Esophagus mucosa (tissue), 1 donor: ENCODE measurements at places on chromosomes 4 and X.

- ATAC-seq, result peak; percentile 10
Observed at GRCh38 chr4:336099-336892, 1.3 kb upstream of the ZNF141 start.

GRCh38 chr4:11505221-11505971, 76.7 kb upstream of the HS3ST1 start:
- peak; percentile 99 for ATAC-seq

- ATAC-seq, result no peak
Observed at GRCh38 chr4:89640620-89641366, 196.2 kb downstream of the SNCA start.

DNA sequence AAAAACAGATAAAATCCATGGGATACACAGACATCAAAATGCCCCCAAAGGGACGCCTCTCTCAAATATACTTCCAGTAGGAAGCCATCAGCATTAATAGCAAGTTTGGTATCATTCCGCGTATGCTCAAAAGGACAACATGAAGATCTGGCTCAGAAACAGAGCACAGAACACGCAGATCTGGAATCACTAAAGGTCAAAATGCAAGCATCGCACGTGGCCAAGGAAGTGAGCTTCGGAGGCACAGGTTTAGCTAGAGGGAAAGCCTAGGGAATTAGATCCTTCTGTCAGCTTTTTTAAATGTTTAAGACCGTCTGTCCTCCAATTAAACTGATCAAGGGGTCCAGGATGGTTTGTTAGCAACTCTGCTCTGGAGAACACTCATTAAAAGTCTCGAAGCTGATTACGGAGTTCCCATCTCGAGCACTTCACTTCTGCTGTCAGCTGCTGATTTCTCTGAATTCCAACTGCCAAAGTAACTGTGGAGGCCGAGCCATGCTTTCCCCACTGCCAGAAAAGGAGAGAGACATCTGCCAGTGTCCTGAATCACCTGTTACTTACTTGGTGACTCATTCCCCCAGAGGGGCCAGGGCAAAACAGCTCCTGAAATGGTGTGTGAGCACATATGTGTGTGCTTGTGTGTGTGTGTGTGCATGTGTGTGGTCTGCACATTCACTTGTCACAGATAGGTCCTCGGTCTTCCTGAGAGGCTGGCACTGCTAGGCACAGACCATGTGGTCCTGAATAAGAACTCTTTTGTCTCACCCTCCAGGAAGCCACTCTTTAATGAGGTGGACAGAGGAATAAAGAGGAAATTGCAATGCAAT, 177.7 kb upstream of the PPARGC1A start:
- peak; percentile 42 for ATAC-seq

- no peak for ATAC-seq
Observed at GRCh38 chrX:13654116-13654515, 1.2 kb downstream of the TCEANC start.

DNA sequence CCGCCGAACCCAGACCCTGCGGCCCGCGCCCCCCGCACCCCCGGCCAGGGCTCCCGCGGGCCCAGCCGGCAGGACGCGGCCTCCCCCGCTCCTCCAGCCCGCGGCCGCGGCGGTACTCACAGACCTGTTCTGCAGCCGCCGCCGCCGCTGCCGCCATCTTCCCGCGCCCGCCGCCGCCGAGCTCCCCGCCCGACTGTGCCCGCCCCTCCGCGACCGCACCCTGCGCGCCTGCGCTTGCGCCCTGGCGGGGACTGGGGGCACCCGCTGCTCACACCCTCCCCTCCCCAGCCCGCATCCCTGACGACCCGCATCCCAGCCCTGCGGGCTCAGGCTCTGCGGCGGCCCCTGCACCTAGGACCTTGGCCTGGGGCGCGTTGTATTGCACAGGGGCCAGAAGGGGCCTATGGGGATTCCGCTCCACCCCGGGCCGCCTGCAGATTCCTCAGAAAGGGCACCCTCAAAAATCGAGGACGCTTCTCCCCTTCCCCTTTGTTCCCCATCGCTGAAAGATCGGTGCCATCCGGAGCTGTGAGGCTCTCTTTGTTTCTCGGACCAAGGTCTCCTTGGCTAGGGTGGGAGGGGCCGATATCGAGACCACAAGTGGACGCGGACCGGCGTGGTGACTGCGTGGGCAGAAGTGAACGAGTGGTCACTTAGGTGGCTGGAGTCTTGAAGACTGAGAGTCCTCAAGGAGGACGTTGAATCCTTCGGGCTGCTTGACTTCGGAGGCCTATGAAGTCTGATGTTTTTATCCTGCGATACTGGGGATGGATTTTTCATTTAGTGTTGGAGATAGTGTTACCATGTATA, at the start of gene SGCB:
SGCB (minus strand) TSS at position 197 of the 810 bp plus-strand sequence; CDS start at position 157, 40 bp downstream.
- ATAC-seq, result peak; percentile 85

DNA sequence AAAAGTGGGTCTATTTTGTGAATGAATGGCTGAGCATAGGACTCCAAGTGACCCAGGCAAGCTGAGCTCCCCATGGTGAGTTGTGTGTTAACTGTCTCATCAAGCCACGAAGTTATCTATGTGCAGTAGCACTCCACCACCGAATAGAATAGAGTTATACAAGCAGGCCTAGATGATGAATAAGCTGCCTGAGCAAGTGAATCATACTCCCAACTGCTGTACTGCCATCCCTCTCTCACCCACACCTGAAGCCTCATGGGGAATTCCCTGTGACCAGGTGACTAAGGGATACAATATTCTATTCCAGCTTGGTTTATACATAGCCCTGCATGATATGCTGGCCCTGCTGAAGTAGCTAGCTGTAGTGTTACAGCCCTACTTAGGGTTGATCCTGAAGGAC, 38.7 kb downstream of the KDM5C start:
- ATAC-seq, result peak; percentile 93

GRCh38 chr4:34193451-34194154, 2050.7 kb downstream of the ARAP2 start:
- no peak for ATAC-seq

- ATAC-seq, result no peak
Observed at GRCh38 chr4:10416441-10416840, 40.8 kb downstream of the ZNF518B start.

DNA sequence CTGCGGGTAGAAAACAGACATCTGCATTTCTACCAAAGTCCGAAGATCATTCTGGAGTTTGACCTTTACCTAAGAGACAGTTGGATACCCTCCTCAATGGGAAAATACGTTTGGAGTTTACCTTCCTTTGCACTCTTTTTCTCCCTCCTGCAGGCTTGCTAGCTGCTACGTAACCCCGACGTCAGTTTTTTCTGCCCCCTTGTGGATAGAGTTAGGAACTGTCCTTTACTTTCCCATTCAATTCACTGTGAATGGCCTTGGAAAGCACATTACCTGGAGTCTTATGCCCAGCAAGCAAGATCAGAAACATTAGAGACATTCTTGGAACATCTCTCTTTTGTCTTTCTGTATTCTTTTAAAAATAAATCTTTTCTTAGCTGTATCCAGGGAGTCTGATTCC, 250.7 kb downstream of the NAP1L3 start:
- peak; percentile 56 for ATAC-seq

DNA sequence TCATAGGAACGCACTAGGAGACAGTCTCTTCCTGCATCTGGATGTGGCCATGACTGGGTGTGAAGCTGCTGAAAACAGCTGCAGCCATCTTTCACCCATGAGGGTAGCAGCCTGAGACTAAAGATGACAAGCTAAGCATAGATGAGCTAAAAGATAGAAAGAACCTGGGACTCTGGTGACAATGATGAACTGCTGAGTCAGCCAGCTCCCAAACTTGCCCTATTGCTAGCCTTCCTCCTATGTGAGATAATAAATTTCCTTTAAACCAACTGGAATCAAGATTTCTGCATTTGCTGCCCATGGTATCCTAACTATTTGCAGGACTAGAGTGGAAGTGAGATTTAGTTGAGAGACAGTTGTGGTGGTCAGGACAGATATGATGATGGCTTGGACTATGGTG, 21.0 kb upstream of the PI4K2B start:
- ATAC-seq, result no peak

- ATAC-seq, result no peak
Observed at GRCh38 chr4:38119668-38120385, 159.6 kb downstream of the PTTG2 start.

DNA sequence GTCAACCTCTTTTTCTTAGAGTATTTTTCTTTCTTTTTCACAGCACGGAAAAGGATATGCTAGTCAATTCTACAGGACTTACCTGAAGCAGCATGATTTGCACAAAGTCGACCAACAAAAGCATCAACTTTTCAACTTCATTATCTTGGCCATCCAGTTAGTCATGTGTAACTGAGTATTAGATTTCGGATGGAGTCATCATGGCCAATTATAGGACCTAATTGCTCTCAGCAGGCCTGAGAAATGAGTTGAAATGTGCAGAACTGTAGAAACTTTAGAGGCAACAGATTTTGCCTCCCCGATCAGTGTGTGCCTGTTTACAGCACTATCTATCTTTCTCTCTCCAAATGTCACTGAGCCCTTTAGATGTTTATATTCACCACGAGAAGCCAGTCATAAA, 41.0 kb downstream of the PCDH10 start:
- ATAC-seq, result no peak

DNA sequence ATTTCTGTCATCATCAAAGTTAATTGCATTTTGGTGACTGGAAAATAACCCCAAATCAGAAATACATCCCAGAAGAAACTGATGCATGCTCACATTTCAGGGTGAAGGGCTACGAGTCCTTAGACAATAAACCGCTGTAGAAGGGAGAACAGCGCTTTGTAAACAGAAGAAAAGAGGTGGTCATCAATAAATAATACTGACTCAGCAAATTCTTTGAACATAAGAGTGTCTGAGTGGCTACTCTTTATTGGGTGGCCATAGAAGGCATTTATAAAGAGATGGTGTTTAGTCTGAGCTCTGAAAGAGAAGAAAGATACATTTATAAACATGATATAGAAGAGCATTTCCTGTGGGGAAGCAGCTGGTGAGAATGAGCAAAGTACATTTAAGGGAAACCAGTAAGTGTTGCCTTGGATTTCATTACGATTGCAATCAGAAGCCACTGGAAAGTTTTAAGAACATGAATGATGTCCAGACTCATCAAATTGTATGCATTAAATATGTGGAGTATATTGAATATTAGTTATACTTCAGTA, 246.9 kb upstream of the GIMD1 start:
- ATAC-seq, result no peak

DNA sequence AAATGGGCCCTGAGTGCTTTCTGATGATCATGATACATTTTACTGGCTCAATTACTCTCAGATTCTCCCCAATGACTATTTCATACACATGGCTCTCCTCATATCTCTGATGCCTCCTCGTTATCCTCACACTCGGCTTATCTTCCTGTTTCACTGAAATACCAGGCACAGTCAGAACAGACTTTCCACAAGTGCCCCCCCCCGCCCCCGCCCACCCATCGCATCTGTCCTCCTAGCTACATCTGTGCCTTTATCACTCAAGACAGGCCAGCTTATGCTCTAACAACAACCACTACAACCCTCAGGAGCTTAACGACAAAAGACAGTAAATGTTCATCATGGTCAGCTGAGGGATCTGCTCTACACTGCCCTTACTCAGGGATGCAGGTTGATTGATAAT, 610.6 kb upstream of the DIPK2B start:
- no peak for ATAC-seq

GRCh38 chr4:52640808-52641565, 18.1 kb downstream of the USP46 start:
- ATAC-seq, result no peak

GRCh38 chr4:181051931-181052330, 1191.3 kb upstream of the TENM3 start:
- no peak for ATAC-seq

DNA sequence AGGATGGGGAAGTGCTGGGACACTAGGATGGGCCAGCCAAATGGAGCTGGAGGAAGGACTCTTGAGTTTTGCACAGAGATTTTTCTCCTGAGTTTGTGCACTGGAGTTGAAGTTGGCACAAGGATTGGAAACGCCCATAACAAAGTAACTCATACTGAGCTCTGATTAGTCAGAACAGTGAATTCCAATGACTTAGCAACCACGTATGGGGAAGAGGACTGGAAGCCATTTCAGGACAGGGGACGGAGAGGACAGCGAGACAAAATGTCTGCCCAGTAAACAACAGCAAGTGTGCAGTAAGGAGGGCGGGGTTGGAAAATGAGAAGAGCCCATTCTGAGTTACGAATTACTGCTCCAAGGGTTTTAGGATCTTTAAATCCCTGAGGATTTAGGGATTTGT, 5.9 kb downstream of the RIPPLY1 start:
- peak; percentile 35 for ATAC-seq
